ENCODE measurements at places on chromosomes 2 and 18.

- DNase-seq = no peak
These were observed 14.2 kb upstream of the WIPF1 start for GRCh38 chr2:174611854-174612253.

DNA sequence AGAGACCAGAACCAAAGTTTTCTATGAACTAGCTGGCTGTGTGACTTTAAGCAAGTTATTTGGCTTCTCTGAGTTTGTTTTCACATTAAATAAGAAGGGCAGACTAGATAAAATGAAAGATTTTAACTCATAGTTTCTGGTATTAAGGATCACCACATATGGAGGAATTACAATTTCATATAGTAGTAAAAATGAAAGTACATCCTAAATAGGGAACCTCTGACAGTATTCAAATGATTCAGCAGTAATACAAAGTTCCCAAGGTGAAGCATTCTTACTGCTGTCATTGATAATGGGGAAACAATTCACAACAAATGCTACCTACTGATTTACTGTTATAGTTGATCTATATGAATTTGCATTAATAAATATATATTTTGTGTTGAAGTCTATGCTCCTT is 170.3 kb upstream of the VRK2 start:
- no peak for DNase-seq

GRCh38 chr2:141062443-141062842 is 1068.4 kb downstream of the LRP1B start:
- DNase-seq = no peak

DNA sequence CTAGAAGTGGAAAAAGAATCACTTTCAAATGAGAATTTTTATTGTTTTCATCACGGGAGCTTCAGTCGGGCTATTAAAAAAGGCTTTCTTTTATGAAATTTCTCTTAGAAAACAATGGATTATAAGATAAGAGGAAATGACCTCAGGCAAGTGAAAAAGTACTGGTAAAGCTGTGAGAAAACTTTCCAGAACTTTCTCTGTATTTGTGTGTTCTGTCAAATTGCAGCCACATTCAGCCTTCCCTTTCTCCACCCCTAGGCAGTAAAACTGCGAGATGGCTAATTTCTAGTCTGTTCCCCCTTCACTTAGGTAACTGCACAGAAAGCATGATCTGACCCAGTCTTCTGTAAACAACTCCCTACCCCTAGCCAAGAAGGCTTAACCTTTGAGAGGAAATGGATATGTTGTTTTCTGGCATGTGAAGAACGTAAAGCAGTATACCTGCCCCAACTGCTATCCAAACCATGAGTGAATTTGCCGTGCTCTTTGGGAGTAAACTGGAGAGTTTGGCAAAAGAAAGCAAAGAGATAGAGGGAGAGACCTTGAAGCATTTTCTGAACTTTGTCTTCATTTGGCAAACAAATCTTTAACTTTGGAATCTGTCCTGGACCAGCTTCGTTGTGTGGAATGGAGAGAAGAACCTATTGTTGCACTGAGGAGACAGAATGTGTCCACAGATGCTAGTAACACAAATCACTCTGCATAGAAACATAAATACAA is 105.4 kb downstream of the ETAA1 start:
- no peak for DNase-seq

DNA sequence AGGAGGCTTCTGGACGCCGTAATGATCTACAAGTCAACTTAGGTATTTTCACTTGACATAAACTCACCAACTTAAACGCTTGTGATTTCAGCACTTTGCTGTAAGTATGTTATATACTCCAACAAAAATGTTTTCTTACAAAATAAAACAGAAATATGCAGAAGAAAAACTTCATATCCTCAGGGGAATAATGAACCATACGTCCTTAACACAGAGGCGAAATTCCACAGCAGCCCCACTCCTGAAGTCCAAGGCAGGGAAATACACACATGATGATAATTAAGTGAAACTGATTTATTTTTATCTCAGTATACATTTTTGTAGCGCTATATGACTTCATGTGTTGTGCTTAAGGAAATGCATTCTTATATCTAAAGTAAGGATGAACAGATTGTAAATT is 335.4 kb upstream of the VWC2L start:
- DNase-seq = no peak

DNA sequence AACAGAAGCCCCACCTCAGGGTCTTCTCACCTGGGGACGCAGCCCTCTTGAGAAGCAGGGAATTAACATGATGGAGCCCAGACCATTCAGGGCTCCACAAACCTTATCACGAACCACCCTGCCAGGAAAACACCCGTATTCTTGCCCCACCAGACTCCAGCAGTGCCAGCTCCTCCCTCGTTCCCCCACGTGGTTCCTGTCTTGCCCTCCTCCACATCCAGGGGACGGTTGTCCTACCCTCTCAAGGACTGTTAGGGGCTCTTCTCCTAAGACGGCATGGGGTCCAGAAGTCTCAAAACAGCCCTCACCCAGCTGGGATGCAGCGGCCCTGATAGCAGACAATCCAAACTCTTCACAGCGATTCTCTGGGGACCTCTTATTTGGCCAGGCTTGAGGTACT is 372.2 kb upstream of the HS6ST1 start:
- DNase-seq = no peak

- no peak for DNase-seq
These were observed 69.8 kb upstream of the TCF4 start for GRCh38 chr18:55657572-55658331.

DNA sequence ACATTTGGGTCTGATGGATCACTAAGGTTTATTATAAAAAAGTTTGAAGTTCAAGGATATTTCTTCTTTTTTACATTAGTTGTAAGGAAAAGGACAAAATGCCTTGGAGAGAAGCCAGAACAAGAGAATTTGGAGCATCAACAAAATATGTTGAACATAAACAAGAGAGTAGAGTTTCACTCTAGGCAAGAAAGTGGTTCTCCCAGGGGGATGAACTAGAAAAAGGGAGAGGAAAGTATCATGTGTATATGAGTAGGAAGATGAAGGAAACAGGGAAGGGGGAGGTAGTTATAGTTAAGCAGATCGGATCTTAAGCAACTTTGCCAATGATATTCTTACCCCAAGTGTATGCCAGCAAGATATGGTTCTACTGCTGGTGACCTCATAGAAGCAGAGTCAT is 63.8 kb upstream of the GALNT3 start:
- no peak for DNase-seq

DNA sequence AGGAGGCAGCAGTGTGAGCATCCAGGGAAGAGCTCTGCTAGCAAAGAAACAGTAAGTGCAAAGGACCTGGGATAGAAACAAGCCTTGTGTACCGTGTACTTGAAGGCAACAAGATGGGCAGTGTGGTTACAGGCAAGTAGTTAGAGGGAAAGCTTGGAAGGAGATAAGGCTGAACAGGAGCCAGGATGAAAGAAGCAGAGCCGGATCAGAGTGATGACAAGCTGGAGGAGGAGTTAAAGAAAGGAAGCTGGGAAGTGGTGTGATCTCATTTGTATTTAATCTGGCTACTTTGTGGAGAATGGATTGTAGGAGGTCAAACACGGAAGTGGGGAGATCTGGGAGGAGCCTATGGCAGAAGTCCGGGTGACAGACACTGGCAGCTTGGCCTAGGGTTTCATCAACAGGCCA is 44.7 kb upstream of the VPS54 start:
- DNase-seq = no peak

GRCh38 chr2:26683583-26683982 is 8.9 kb upstream of the KCNK3 start:
- DNase-seq = no peak

GRCh38 chr2:50431958-50432650 is 599.8 kb downstream of the NRXN1 start:
- no peak for DNase-seq

DNA sequence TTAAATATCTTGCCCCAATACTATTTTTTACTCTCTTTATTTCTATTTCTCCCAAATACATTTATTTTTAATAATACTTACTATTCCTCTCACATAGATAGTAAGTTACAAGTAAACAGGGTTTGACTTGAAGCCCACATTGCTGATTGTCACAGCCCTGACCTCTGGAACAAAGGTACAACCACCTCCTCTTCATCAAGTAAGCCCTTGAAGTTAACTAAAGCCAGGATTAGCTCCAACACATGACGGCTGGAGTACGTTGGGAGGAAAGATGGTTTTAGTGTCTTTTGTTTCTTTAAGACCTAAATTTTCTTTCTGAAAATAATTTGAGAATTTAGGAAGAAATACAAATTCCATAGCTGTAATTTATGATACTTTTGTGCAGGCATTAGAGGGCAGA is 949 bp downstream of the MYOM1 start:
- DNase-seq = no peak

GRCh38 chr2:62505750-62506420 is at the start of gene TMEM17:
Gene TMEM17, minus strand, starts transcription at chr2:62506195. Its CDS starts 66 bp downstream, at chr2:62506129.
- DNase-seq = no peak

GRCh38 chr2:220185766-220186305 is 558.4 kb downstream of the SLC4A3 start:
- no peak for DNase-seq

DNA sequence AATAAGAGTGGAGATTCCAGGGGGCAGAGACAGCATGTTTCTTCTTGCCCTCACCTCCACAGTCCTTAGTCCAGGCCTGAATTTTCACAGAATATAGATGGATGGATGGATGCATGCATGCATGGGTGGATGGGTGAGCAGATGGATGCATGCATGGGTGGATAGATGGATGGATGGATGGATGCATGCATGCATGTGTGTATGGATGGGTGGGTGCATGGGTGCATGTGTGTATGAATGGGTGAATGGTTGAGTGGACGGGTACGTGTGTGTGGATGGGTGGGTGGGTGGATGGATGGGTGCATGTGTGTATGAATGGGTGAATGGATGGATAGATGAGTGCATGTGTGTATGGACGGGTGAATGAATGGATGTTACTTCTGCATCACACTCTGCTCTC is 153.3 kb downstream of the CELF4 start:
- no peak for DNase-seq

DNA sequence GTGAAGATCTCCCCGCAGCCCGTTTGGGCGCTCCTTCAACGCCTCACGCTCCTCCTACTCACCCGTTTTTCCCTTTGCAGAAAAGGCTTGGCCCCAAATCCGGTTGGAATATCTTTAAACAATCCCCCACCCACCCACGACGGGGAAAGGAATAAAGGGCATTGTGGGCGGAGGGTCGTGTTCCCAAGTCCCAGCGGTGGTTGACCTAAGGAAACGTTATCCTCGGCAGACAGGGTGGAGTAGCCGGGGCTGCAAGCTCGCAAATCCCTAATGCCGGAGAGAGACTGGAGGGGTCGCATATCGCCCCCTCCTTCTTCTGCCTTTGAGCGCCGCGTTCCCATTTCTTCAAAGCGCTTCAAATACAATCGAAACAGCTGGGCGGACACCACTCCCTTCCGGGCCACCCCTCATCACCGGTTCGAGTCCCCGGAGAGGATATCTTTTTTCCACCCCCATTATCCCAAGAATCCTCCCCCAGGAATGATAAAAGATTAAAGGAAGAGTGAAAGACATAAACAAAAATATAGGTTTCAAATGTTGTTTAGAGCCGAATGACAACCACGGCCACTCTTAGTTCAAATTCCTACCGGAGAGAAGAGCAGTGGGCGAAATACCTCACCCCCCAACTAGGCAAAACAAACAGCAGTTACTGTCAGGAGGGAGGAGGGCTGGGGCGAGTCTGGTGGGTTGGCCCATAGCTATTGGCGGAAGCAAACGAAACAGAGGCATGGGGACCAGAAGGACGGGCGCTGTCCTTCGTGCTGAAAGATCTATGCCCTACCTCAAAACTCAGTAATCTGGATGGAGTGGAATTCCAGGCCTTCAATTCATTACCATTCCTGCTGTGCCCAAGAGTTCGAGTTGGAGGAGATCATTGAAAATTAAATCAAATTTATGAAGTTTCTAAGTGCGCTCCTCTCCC is 2.8 kb upstream of the GAD1 start:
- DNase-seq = no peak

DNA sequence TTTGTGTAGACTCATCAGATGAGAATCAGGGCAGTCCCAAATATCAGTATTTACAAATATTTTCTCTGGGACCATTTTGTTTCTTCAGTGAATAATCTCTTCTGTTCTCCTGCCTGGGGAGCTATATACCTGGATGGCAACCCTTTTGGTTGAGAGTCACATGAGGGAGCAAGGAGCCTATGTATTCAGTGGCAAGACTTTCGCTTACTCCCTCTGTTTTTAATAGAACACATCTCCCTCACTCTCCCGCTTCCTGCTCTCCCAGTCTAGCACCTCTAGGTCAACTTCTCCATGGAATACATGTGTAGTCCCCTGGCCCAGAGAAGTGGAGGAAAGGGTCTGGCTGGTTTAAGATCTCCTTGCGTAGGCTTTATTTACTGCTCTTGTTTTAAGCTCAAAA is 600.3 kb downstream of the CCDC85A start:
- DNase-seq = no peak

- no peak for DNase-seq
These were observed 1.1 kb downstream of the MAP2 start for GRCh38 chr2:209424781-209425470.

DNA sequence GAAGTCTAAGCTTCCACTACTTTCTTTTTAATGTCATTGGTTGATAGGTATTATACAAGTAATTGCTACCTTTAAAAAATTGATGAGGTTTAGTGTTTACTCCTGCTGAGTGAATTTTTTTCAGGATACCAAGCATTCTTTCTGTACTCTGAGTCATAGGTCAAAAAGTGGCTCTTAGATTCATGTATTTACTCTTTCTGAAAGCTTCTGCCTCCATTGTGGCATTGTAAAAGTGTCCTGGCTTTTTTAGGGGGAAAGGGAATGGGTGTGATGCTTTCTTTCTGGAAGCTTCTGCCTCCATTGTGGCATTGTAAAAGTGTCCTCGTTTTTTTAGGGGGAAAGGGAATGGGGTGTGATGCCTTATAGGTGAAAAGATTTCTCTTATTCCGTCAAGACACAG is 286.5 kb downstream of the LPIN1 start:
- no peak for DNase-seq

DNA sequence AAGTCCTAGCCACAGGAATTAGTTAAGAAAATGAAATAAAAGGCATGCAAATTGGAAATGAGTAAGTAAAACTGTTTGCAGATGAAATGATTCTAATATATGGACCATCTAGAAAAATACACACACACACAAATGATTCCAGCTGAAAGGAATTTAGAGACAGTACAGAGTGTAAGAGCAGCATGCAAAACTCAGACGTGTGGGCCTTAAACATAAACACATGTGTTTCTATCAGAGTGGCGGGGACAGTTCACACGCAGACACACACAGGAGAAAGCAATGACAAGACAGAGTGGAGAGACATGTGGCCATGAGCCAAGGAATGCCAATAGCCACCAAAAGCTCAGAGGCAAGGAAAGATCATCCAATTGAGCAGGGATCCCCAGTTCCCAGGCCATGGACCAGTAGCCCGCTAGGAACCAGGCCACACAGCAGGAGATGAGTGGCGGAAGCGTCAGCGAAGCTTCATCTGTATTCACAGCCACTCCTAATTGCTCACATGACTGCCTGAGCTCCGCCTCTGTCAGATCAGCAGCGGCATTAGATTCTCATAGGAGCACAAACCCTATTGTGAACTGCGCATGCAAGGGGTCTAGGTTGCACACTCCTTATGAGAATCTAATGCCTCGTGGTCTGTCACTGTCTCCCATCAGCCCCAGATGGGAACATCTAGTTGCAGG is 155.4 kb downstream of the ARL4C start:
- DNase-seq = no peak
